ENCODE measurements at places on chromosomes 13 and 19. TPM values are rescaled to one million over a fixed set of nuclear protein-coding genes. Genes with fewer than 3 reads are reported as not detected.
A peak's percentile ranks its signal among the peaks of the same experiment; 100 is the strongest.

TEX29 gene
- 0.34 TPM for polyA plus RNA-seq

DNA sequence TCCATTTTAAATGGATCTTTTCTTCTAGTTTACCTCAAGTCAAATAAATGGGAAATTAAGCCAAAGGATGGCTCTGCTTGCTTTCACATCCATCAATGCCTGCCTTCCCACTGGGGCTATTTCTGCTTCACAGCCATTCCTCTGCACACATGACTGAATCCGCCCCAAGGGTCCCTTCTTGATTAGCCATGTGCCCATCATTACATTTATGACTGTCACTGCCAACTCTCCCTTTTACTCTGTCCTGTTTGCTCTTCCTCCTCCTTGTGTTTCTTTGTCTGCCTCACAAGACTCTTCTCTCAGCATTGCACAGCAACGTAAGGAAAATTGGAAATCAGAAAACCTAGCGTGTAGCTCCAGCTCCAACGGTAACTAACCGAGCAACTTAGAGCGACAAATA is 410.2 kb downstream of the TBC1D4 start:
- no peak for DNase-seq

CEACAM4 gene
- polyA plus RNA-seq = 0.50 TPM

DNA sequence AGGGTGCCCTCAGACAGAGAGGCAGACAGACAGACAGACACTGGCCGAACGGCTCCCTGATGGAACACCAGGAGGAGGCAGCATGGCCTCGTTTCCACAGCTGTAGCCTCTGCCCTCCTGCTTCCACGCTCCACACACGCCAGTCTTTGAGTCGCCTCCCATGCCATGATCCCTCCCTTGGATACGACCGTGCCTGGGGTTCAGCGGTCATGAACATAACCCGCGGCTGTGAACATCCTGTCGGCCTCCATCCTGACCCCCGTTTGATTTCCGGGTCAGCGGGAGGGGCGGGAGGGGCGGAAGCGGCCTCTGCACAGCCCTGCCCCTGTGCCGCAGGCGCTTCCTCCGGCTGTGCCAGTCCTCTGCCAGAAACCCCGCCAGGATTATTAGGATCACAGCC is 23.4 kb downstream of the GP6 start:
- no peak for DNase-seq

GRCh38 chr19:15331419-15332310 is 674 bp downstream of the BRD4 start:
- no peak for DNase-seq

DNA sequence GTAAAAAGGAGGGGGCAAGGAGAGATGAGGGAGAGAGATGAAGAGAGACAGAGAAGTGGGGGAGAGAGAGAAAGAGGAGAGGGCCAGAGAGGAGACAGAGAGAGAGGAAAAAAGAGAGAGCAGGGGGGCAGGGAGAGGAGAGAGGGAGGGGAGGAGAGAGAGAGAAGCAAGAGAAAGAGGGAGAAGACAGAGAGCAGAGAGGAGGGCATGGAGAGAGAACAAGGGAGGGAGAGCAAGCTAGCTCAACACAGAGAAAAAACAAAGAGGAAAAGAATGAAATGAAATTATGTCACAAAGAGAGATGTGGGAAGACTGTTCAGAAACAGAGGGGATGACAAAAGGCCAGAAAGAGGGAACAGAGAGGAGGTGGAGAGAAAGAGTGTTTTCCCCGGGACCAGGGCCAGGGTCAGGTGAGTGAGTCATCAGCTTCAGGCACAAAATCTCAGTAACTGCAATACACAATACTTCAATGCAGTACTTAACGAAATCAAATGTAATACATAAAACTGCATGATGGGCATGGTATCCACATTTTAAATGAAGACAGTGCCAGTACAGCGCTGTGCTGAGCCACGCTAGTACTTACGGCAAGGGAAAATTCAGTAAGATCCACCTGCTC is 4.8 kb downstream of the KLK7 start:
- no peak for DNase-seq

ZNF829 gene
- 3.8 TPM for polyA plus RNA-seq

PDE4A gene
- 3.3 TPM for polyA plus RNA-seq

DNA sequence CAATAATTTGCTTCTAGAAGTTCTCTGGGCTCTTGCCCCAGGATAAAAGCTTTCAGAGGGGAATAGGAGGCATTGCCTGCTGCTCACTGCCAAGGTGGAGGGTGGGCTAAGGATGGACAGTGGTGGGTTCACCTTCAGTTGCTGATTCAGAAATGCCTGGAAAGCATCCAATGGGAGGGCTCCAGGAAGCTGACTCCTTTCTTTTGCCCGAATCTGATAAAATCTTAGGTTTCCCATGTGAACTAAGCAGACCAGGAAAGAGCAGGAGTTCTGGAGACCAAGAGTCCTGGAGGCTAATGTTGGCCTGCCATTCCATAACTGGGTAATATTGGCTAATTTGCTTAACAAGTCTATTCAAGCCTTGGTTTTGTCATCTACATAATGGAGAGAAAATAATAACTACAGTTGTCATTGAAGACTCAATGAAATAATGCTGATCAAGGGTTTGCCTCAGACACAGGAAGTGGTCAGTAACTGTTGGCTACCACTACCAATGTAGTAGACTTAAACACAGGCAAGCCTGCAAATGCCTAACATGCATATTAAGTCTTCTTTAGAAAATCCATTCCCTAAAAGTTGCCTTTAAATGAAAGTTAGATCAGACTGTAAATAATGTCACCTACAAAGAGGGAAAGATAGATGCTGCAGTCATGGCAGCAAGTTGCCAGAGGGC is 528.4 kb upstream of the NBEA start:
- no peak for DNase-seq

- peak; percentile 16 for DNase-seq
Measured at GRCh38 chr13:40682449-40683240, 16.2 kb upstream of the FOXO1 start.

ZNF221 gene
- 3.0 TPM for polyA plus RNA-seq

WASF3 gene
- polyA plus RNA-seq = 14.0 TPM

DNA sequence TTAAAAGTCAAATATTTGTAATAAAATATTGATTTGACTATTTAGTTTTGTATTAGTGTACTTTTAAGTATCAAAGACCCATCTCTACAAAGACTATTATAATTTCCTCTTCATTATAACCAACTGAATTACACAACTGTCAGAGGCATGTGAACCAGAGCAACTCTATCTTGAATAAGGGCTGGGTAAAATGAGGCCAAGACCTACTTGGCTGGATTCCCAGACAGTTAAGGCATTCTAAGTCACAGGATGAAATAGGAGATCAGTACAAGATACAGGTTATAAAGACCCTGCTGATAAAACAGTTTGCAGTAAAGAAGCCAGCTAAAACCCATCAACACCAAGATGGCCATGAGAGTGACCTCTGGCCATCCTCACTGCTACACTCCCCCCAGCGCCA is 36.2 kb upstream of the ATP12A start:
- DNase-seq = no peak

- peak; percentile 35 for DNase-seq
Measured at GRCh38 chr13:59823486-59823885, 340.2 kb downstream of the DIAPH3 start.

- no peak for DNase-seq
Measured at GRCh38 chr19:57192993-57193392, 1.7 kb downstream of the ZNF264 start.

- no peak for DNase-seq
Measured at GRCh38 chr19:55325172-55325571, at the start of gene TMEM150B. TMEM150B (minus strand) TSS chr19:55325341; CDS start chr19:55321036, 4,305 bp downstream.

BEST2 gene
- not detected for polyA plus RNA-seq

DNA sequence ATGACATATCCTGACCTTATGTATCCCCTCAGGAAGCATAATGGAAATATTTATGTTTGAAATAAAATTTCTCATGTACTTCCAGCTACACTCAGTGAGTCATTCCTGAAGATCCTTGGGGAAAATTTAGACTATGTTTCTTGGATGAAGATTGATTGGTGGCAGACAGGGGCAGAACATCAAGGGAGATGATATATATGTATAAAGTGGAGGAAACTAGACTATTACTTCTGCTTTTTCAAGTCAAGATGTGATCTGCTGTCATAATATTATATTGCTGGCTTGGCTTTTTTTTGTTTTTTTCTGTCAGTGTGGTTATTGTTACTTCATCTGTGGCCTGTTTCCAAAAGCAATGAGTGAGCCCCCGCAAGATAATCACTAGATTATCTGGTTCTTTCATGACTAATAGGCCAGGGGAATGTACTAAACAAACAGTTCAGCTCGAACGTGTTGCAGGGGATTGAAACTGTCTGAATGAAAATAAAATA is 87.2 kb upstream of the TNFSF11 start:
- peak; percentile 24 for DNase-seq

GRCh38 chr19:34671972-34672371 is 5.0 kb downstream of the SCGB2B2 start:
- no peak for DNase-seq

GRIK5 gene
- polyA plus RNA-seq = 3.0 TPM

UNC13A gene
- 0.10 TPM for polyA plus RNA-seq

GRCh38 chr19:31531326-31531725 is 182.1 kb upstream of the TSHZ3 start:
- no peak for DNase-seq

PGLYRP2 gene
- not detected for polyA plus RNA-seq

CDX2 gene
- polyA plus RNA-seq = not detected

ZNF579 gene
- 9.6 TPM for polyA plus RNA-seq

SLC10A2 gene
- not detected for polyA plus RNA-seq
